ENCODE measurements at places on chromosomes 3 and 15. TPM values are rescaled to one million over a fixed set of nuclear protein-coding genes. Genes with fewer than 3 reads are reported as not detected.

DNA sequence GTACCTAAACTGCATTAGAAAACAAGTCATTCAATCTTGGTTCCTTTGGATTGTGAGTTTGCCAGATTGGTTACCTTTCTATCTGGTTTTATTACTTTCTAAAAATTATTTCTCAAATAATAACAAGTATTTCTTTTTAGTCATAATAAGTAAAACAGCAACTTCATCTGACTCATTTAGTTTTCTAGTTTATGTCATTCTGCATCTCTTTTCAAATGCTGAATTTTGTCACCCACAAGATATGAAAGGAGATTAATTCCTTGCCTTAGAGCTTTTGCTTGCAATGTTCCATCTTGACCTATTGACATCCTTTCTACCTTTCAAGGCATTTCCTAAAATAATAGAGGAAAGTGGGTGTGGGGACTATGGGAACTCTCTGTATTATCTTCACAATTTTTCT, 253.6 kb upstream of the PEX5L start:
- DNase-seq: no peak

- DNase-seq: no peak
Measured at GRCh38 chr3:120858521-120858920, 49.5 kb upstream of the STXBP5L start.

- DNase-seq: no peak
Measured at GRCh38 chr15:99721104-99721778, 12.0 kb downstream of the LYSMD4 start.

DNA sequence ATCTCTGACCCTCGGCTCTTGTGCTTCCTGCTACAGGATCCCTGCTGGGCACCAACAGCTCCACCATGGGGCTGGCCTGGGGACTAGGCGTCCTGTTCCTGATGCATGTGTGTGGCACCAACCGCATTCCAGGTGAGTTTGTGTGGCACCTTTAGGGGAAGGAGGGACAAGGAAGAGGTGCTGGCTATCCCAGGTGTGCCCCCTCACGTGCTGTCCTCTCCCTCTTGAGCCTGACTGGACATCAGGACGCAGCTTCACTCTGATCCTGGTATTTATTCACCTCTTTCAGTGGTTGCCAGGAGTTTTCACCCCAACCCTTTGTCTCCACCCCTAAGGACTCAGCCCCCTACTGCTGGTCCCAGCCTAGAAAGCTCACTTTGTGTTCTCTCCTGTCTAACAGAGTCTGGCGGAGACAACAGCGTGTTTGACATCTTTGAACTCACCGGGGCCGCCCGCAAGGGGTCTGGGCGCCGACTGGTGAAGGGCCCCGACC, 960 bp downstream of the THBS1 start:
- DNase-seq: peak; percentile 69

Gene FETUB
- not detected for total RNA-seq

Gene SLC28A2
- total RNA-seq: 86.6 TPM

- no peak for DNase-seq
Measured at GRCh38 chr3:194938845-194939531, 253.3 kb downstream of the FAM43A start.

DNA sequence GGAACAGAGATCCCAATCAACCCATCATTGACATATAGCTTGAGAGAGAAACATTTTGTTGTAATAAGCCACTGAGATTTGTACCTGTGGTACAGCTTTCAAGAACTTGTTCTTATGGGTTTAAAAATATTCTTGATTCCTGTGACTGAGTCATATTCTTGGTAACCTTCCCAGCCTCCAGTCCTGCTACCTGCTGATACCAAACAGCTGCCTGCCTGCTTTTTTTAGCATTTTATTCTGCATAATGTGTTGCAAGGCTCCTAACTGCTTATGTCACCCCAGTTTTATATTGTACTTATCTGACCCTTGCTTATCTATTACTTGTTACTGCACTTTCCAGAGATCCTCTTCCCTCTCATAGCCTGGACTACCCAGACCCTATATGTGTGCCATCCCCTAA, 349.3 kb upstream of the SOX2 start:
- no peak for DNase-seq

Gene NTRK3
- total RNA-seq: 1.6 TPM

Gene SI
- 0.03 TPM for total RNA-seq

DNA sequence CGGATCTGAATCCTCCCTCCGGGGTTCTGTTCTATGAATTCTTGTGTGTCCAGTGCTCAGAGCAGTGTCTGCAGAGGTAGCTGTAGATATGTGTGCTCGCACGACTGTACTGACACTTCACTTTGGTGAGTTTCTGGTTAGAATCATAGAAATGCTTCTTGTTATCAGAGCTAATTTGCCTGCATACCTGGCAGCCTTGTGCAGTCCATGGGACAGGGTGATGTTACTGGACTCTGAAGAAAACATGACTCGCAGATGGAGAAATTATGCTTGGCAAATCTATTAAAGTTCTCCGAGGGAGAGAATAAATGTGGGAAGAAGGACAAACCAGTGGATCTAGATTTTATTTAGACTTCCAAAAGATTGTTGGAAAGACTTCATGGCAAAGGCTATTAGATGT, 12.2 kb downstream of the CGNL1 start:
- DNase-seq: no peak

GRCh38 chr3:193873426-193874201, 262.3 kb upstream of the HES1 start:
- no peak for DNase-seq

Gene CORO2B
- total RNA-seq: 2.9 TPM

Gene FGF7
- 99.0 TPM for total RNA-seq

Gene ITIH1
- 4.8 TPM for total RNA-seq

DNA sequence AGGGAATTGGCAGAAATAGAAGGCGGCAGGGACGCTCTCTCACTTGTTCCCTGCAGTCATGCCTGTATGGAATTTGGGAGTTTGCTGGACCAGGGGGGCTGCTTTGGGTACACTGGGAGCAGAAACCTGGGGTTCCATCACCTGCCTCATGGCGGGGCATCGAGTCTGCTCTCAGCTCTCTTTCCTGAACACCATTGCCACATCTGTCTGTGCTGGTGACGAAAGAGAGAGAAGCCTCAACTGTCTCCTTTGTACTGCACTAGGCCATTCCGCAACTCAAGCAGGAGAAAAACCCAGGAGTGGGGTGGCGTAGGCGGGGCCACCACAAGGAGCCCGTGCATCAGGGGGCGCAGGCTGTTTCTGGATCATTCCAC, 14.0 kb downstream of the TMEM158 start:
- DNase-seq: no peak

- no peak for DNase-seq
Measured at GRCh38 chr15:49040151-49040550, 6.1 kb downstream of the SECISBP2L start.

DNA sequence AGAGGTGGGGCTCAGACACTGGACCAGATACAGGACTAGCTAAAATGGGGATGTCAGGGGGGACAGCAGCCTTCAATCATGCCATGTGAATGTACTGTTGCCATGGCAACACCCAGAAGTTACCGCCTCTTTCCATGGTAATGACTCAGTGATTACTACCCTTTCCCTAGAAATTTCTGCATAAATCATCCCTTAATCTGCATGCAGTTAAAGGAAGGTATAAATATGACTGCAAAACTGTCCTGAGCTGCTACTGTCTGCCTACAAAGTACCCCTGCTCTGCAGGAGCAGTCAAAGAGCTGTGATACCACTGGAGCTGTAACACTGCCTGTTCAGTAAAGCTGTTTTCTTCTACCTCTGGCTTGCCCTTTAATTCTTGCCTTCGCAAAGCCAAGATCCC, 168.2 kb downstream of the PEAK1 start:
- DNase-seq: no peak

DNA sequence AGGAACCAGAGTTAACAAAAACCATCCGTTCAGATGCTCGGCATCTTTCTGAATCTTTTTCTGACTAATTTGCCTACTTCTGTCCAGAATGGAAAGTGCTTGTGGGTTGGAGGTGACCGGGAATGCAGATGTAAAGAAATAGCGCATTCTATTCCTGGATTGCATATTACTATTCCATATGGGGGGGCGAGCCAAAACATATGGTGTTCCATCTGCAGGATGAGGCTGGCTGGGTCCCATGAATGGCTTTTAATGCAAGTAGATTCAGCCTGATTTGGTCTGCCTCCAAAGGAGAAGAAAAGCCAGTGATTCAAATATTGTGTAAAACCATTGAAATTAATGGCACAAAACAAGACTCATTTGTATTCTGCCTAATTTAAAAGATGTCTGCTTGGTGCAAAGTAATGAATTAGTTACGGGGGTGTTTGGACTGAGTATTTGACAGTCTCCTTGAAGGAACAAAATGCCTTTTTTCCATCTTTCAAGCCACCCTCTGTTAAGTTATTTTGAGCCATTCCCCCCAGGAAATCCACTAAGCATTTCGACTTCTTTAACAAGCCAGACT, 99.0 kb downstream of the ST8SIA2 start:
- DNase-seq: no peak

Gene CADM2
- total RNA-seq: 7.9 TPM

Gene CDHR4
- 0.09 TPM for total RNA-seq

DNA sequence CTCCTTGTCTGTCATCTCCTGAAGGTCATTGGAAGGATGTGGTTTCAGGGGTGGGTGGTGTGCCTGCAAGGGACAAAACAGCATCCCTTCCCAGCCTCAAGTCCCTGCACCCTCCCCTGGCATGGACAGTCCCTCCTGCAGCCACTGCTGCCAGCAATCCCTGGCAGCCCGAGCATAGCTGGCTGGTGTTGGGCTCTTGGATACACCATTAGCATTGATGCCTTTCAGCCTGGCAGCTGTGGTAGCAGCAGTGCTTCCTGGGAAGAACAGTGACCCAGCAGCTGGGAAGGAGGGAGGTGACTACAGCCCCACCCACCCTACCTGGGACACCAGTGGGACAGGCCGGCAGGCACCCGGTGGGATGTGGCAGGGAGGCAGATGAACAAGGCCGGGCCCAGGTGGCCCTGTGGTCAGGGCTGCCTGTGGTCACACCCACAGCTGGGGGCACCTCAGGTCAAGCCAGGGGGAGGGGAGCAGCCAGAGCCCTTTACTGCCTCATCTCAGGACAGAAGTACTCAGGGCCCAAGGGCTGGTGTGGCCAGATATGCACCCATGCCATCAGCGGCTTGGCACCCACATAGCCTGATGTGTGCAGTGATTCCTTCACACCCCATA, 32.9 kb upstream of the TMEM115 start:
- DNase-seq: no peak

DNA sequence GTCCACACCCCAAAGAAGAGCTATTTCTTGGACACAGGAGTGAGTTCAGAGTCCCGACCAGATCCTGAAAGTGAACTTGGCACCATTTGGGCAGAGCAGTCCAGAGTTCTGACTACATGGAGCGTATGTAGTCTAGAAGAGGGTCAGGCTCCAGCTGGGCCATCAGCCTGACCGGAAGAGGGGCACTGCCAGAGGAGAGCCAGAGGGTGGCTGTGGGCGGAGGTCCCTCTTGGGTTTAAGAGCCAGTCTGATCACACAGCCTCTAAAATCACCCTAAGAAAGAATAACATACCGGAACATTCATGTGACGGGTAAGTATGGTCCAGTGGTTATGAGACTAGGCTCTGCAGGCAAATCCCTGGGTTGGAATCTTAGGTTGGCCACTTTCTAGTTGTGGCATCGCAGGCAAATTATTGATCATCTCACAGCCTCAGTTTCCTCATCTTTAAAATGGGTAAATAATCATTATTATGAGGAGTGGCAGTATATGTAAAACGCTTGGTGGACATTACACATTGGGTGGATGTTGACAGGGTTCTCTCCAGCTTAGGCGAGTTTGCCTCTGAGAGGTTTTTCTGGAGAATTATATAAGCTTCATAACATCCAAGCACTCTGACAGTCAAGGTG, 2.1 kb upstream of the RAP2B start:
- no peak for DNase-seq

- DNase-seq: no peak
Measured at GRCh38 chr3:106371971-106372805, 503.4 kb upstream of the CBLB start.

DNA sequence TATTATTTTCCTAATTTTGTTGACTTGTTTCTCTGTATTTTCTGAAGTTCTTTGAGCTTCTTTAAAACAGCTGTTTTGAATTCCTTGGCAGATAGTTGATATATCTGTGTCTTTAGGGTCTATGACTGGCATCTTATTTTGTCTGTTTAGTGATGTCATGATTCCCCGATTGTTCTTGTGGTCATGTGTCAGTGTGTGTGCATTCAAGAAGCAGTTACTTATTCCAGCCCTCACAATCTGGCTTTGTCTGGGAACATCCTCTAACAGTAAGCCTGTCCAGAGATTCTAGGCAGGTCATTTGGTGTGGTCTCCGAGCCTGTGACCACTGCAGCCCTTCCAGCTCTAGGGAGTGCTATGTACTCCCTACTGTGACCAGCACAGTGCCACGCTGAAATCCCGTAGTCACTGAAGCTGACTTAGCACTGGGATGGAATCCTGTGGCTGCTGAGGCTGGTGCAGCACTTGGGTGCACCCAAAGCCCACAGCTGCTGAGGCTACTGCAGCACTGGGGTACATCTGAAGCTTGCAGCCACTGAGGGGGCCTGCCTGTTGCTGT, 6.7 kb downstream of the LNP1 start:
- DNase-seq: no peak

GRCh38 chr15:44713006-44713966, 2.0 kb downstream of the B2M start:
- DNase-seq: no peak

GRCh38 chr3:146250449-146251382, at the start of gene PLSCR4:
TSS of gene PLSCR4 (minus strand) at chr3:146251105. CDS start at chr3:146222071, 29,034 bp downstream.
- DNase-seq: peak; percentile 68

DNA sequence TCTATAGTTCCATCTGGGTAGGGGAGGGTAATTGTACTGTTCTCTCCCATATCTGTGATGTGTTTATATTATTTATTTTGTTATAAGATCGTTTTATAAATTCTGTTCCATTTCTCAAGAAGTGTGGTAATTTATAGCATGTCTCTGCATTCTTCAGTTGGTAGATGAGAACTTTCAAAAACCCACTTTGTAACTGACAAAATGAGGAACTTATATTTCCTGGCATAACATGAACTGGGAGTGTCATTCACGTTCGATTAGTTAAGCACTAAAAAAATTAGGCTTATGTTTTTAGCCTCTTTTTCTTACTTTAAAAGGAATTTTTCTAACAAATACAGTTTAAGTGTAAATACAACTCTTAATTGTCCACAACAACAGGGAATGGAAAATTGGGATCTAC, 230.8 kb downstream of the CGGBP1 start:
- no peak for DNase-seq

Gene ZIC4
- total RNA-seq: 0.20 TPM

- no peak for DNase-seq
Measured at GRCh38 chr3:106302451-106303221, 433.8 kb upstream of the CBLB start.
